ENCODE measurements at places on chromosomes 3 and 15.

GRCh38 chr15:41417418-41418195, 712 bp downstream of the RTF1 start:
- DNase-seq: no peak

GRCh38 chr15:27608248-27608647, 490.9 kb downstream of the OCA2 start:
- DNase-seq: no peak

- no peak for DNase-seq
Observed at GRCh38 chr3:50003216-50003615, 63.3 kb downstream of the RBM6 start.

GRCh38 chr3:194961149-194961548, 275.5 kb downstream of the FAM43A start:
- DNase-seq: no peak

DNA sequence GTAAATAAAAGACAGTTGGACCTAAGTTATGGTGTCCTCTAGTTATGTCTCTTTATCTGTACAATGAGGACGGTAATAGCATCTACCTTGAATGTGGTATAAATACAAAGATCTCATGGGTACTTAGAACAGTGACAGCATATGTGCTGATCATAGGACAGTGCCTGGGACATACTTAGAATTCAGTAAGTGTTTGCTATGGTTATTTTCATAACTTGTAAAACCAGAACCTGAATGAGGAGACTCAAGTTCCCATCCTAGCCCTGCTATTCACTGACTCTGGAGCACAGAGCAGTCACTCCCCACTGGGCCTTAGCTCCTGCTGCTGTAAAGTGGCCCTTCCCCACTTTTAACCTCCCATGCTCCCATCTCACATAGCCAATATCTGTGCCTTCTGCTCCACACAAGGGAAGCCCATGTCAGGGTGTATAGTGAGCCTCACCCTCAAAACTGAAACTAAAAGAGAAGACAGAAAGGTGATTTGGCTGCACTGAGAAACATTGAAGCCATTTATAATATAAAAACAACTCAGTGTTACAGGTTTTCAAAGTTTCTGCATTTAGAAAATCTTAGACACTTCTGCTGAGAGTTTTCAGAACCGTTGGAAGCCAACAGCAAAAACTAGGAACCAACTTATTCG, 225.4 kb upstream of the UBE2E2 start:
- DNase-seq: no peak

GRCh38 chr15:58597943-58598828, 151.3 kb downstream of the ADAM10 start:
- no peak for DNase-seq

Measured in WTC11 (cell line).